ENCODE measurements at places on chromosomes 5 and 9.

GRCh38 chr5:151591144-151591819, at the start of gene FAT2:
Gene FAT2 (minus strand): TSS chr5:151591331. CDS start chr5:151568931, 22,400 bp downstream.
- DNase-seq = no peak

GRCh38 chr5:60533789-60534188, 166.2 kb downstream of the DEPDC1B start:
- DNase-seq = no peak

GRCh38 chr9:75087289-75087823, 599 bp downstream of the NMRK1 start:
- no peak for DNase-seq

- DNase-seq = no peak
Measured at GRCh38 chr9:78866207-78867132, 569.5 kb downstream of the PSAT1 start.

DNA sequence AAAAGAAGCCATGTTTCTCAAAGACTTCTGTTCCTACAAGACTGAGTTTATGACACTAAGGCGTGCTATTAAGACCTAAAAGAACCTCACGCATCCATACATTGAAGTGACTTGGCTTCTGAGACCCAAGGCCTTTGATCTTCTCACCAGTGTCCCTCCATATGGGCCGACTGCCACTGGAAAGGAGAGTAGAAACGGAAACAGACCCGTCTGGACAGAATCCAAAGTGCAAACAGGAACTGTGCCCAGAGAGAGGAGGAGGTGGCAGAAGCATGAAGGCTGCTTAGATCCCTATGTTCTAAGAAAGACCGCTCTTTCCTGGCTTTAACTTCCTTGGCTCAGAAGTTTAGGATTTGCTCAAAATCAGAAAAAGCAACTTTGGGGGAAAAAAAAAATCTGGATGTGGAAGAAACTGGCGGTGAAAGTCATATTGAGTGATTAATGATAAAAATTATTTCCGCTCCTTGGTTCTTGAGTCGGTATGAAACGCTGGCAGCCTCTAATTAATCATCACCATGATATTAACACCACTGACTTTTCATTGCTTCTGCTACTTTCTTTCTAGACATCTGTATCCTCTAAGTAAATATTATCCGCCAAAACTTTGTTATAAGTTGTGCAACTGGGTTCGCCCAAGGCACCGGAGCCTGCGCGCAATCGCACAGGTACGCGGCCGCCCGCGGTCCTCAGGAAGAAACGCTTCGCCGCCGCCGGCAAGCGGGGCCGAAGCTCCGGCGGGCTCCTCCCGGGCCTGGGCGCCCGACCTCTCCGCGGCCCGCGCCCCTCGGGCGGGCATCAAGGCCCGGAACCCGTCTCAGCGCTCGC, 726 bp downstream of the DAP start:
- DNase-seq = no peak

DNA sequence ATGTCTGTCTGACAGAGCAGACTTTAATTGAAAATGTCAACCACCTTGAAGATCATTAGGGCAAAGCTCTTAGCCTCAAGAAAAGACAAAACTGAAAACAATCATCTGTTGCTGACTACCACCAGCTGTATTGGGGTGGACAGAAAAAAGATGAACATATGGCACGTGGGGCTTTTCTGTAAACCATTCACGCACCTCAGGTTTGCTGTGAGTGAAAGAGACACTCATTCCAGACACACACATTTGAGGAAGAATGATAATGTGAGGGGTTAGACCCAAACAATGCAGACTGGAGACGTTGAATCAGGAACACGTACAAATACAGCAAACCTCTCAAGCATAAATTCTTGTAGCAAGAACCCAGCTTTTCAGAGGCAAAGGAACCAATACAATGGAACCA, 158.7 kb downstream of the EBF1 start:
- DNase-seq = no peak

GRCh38 chr9:7489036-7489435, 310.5 kb downstream of the DMAC1 start:
- no peak for DNase-seq

- DNase-seq = no peak
Measured at GRCh38 chr5:172683645-172684471, 42.8 kb downstream of the NEURL1B start.

DNA sequence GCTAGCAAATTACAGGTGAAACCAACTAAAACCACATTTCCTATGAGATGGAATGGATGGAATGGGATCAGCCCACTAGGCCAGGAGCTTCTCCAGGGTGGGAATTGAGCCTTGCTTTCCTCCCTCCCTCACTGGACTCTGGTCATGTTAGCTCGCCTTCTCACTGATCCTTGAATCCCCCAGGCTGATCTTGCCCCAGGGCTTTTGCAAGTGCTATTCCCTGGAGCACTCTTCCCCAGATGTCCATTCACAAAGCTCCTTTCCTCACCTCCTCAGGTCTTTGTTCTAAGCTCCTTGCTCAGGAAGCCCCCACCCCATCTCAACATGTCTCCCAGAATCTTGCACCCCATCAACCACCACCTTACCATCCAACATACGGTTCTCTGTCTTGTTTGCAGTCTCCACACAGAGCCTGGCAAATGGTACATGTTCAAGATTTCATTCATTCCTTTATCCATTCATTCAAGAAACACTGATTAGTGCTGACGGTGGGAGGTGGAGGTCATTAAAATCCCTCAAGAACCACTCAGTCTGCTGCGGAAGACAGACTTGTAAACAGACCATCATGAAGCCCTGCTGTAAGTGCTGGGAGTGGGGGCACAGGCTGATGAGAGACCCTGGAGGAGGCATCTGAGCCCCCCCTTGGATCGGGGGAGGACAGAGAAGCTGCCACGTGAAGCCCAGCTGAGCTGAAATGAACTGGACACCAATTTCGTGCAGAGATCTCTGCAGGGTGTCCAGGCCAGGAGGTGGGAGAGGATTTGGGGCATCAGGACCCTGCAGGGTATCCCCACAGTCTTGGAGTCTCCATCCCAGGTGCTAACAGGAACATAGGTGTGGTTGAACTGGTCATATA, 141.7 kb downstream of the BARX1 start:
- no peak for DNase-seq

GRCh38 chr9:18269561-18269960, 204.4 kb upstream of the ADAMTSL1 start:
- DNase-seq = no peak

GRCh38 chr9:5193345-5193744, 7.9 kb upstream of the INSL6 start:
- DNase-seq = no peak

DNA sequence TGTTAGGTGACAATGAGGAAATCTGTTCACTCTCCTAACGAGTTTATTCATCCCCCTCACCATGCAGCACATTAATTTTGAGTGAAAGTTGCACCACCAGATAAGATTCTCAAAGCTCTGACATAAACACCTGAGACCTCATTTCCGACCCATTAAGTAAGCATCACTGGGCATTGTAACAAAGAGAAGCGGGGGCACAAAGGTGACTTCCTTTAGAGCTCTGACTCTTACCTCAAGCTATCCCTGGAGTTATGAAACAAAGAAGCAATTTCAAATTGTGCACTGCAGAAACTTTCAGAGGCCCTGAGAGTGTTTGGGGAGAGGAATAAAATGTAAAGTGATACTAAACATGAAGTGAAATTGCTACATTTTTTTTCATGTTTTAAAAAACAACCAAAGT, 29.5 kb downstream of the C5orf15 start:
- no peak for DNase-seq

DNA sequence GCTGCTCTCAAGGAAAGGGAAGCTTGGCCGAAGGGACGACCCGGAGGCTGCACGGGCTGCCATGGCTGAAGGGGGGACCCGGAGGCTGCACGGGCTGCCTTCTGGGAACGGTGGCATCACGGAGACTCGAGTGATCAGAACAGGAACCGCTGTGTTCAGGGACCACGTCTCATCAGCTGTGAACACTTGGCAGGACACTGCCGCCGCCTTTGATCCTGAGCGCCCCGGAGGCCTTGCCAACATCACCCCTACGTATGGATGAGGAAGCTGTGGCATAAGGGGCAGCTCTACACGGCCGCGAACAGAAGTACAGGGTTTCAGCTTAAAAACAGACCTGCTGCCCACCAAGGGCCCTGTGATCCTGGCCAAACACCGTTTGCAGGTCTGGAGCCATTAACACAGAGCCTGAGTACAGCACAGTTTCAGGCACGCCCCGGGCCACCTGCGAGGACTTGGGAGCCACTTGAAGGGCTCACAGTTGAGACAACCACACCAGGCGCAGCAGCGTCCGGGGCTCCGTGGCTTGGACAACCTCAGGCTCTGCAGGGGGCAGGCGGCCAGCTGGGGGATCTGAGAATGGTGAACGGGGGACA, 23.9 kb upstream of the TERT start:
- no peak for DNase-seq

- DNase-seq = no peak
Measured at GRCh38 chr9:113542006-113542405, 78.5 kb downstream of the RGS3 start.

- no peak for DNase-seq
Measured at GRCh38 chr5:181173027-181173419, 25.6 kb downstream of the OR2V2 start.

DNA sequence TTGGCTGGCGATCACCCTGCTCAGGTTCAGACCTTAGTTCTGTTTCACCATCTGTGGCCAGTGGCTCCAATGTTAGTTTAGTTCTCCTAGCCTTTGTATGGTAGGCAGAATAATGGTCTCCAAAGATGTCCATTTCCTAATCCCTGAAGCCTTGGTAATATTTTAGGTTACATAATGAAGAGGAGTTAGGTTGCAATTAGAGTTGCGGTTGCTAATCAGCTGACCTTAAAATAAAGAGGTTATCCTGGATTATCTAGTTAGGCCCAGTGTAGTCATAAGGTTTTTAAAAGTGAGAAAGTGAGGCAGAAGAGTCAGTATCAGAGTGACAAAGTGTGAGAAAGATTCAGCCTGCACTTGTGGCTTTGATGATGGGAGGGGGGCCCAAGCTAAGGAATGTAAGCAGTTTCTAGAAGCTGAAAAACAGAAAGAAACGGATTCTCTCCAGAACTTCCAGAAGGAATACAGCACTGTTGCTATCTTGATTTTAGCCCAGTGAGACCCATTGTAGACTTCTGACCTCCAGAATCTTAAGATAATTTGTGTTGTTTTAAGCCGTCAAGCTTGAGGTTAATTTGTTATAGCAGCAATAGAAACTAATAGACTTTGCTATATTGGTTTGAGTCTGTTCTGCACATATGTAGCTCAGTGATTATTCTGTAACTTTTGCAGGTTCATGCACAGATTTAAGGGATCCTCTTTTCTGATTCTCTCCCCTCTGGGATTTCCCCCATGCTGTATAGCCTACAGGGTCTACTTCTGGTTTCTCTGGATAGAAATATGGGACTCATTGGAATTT, 21.6 kb downstream of the LNPEP start:
- no peak for DNase-seq

DNA sequence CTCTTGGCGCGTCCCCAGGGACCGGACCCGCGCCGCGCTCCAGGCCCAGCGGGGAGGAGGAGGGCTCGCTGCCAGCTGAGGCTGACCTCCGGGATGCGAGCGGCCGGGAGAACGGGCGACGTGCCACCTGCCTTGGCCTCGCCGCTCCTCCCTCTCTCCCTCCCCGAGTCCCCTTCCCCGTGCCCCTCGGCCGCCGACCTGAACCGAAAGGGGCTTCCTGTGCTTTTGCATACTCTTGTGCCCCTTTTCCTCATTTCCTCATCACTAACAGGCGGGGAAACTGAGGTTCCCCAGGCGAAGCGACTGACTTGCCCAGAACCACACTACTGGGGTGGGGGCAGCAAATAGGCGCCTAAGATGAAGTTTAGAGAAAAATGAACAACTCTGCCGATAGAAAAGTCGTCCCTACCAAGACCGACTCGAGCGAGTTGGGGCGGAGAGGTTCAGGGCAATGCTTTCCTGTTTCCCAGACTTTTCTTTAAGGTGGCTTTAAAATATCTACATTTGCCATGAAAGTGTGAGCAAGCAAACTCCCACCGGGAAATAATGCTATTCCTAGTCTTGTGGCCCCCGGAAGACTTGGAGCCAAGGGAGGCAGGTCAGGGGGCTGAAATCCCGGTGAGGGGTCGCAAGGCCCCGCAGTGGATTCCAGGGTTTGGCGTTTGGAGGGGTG, 580 bp upstream of the DUSP1 start:
- DNase-seq = no peak

DNA sequence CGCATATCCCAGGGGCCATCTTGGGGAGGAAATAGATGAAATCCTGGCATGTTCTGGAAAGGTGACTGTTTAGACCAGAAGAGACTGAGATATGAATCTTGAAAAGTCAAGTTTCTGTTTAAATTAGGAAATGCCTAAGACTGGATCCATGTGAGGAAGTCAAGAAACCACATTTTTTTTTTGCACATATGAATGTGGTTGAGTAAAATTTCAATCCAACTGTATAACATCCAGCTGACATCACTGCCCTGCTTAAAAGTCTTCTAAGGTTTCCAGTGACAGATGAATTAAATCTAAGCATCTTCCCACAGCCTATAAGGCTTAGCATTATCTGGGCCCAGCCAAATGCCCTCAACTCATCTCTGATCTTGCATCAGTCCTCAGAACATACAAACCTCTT, 47.7 kb upstream of the TCERG1 start:
- no peak for DNase-seq

GRCh38 chr5:6885581-6885980, 172.3 kb downstream of the TENT4A start:
- DNase-seq = no peak

GRCh38 chr9:70262948-70263347, 4.2 kb downstream of the SMC5 start:
- no peak for DNase-seq

GRCh38 chr9:131138676-131139075, 13.3 kb downstream of the NUP214 start:
- no peak for DNase-seq

- DNase-seq = no peak
Measured at GRCh38 chr5:2904399-2904798, 152.9 kb upstream of the IRX2 start.

DNA sequence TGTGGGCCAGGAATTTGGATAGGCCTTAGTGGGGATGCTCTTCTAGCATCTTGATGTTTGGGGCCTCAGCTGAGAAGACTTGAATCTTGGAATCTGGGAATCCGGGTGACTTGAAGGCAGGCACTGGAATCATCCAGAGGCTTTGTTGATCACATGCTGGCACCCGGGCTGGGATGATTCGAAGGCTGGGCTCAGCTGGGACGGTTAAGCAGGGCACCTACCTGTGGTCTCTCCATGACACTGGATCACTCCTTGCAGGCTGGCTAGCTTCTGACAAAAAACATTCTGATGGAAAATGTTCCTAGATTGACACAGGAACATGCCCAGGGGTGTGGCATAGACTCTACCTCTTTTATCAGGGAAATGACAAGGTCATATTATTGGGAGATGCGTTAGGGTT, 149.1 kb downstream of the TENT4A start:
- no peak for DNase-seq

- DNase-seq = peak; percentile 46
Measured at GRCh38 chr5:139708877-139709581, 60.9 kb downstream of the CXXC5 start.

DNA sequence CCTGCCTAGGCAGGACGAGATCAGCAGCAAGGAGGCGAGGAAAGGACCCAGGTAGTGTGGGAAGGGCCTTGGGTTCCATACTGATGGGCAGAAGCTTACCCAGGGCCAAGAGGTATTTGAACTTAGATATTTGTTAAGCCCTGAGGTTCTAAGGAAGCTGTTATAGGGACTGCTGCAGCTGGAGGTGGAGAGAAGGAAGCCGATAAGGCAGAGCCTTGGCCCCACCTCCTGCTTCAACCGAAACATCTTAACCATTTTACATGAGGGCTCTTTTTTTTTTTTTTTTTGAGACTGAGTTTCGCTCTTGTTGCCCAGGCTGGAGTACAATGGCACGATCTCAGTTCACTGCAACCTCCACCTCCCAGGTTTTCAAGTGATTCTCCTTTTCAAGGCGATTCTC, 8.6 kb upstream of the AQP3 start:
- no peak for DNase-seq

GRCh38 chr9:73125651-73126050, 26.0 kb upstream of the ANXA1 start:
- no peak for DNase-seq
